Naive thymus-derived CD8-positive, alpha-beta T cell (primary cell): ENCODE measurements at places on chromosomes 12 and 14.

DNA sequence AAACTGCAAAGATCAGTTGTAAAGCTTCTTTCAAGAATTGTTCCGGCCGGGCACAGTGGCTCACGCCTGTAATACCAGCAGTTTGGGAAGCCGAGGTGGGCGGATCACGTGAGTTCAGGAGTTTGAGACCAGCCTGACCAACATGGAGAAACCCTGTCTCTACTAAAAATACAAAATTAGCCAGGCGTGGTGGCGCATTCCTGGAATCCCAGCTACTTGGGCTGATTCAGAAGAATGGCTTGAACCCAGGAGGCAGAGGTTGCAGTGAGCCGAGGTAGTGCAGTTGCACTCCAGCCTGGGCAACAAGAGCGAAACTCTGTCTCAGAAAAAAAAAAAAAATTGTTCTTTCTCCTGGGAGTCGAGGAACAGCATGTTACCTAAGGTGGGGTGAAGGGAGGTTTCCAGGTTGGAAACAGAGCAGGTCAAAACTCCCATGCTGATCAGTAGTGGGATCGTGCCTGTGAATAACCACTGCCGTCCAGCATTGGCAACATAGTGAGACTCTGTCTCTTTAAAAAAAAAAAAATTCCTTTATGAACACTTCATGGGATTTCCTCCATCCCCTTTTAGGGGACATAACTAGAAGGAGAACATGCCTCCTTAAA is 13.9 kb downstream of the FBXO34 start:
- no peak for DNase-seq
- no peak overlapping the region for H3K4me3 ChIP-seq
- H3K36me3 ChIP-seq, result no peaks in the 10 kb centered on the region
- H3K4me1 ChIP-seq, result peaks cover 56% of the 10 kb centered on the region

DNA sequence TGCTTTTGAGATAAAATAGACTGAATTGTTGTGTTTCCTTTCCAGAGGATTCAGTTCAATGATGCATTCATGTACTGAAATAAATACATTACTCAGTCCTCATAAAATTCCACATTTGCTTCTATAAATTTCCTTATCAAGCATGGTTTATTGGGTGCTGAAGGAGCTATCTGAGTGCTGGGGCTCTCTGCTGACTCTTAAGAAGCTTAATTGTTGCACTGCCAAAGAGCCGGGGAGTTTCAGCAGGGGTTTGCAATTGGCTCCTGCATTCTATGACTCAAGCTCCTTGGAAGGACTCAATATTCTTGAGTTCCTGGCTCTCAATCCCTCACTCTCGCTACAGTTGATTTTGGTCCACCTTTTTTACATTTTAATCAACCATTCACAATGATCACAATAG is 69.8 kb upstream of the PYGL start:
- H3K4me3 ChIP-seq, result no peak overlapping the region
- no peaks in the 10 kb centered on the region for H3K36me3 ChIP-seq
- H3K27me3 ChIP-seq, result no peaks in the 10 kb centered on the region
- no peak for DNase-seq

DNA sequence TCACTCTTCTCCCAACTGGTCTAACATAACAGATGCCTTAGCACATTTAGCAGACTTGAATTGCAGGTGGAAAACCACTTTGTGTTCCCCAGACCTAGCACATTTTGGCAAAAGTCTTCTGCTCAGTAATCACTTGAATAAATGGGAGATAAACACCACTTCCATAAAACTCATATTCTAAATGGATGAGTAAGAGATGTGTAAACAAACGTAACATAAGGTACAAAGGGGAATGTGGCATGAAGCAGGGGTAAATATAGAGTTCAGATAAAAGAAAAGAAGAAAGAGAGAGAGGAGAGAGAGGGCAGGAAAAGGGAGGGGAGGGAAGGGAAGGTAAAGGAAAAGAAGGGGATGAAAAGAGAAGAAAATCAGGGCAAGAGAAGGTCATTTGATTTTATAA is 17.0 kb upstream of the KERA start:
- no peaks in the 10 kb centered on the region for H3K4me1 ChIP-seq
- no peak overlapping the region for H3K27ac ChIP-seq
- H3K4me3 ChIP-seq, result no peak overlapping the region
- no peaks in the 10 kb centered on the region for H3K36me3 ChIP-seq
- H3K27me3 ChIP-seq, result no peaks in the 10 kb centered on the region

DNA sequence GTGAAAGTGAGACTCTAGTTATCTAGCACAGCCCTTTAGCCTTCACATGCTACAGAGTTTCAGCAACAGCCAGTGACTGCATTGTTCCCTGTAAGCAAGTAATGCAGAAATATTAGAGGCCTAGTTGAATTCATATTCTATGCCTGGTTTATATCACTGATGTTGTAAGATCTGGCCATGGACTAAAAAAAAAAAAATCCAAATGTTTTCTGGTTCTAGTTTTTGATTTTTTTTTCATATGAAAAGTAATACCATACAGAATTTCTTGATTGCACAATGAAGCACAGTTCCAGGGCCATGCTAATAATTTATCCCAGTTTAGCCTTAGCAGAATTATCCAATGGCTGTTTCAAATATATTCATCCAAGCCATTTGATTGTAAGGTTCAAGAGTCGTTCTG is 341.5 kb upstream of the DDHD1 start:
- no peak overlapping the region for H3K4me3 ChIP-seq
- no peaks in the 10 kb centered on the region for H3K36me3 ChIP-seq
- peaks cover 2% of the 10 kb centered on the region for H3K27me3 ChIP-seq
- DNase-seq, result no peak
- H3K27ac ChIP-seq, result no peak overlapping the region
- H3K4me1 ChIP-seq, result no peaks in the 10 kb centered on the region

GRCh38 chr12:31324845-31325523 is 966 bp downstream of the SINHCAF start:
- H3K4me3 ChIP-seq, result peak overlapping the region; percentile 98
- peak overlapping the region; percentile 98 for H3K27ac ChIP-seq
- peak; percentile 59 for DNase-seq
- no peaks in the 10 kb centered on the region for H3K27me3 ChIP-seq

- H3K36me3 ChIP-seq, result peaks cover 3% of the 10 kb centered on the region
- peaks cover 7% of the 10 kb centered on the region for H3K4me1 ChIP-seq
- peak; percentile 10 for DNase-seq
- no peak overlapping the region for H3K27ac ChIP-seq
These were observed 891 bp downstream of the PLEKHA5 start for GRCh38 chr12:19130224-19131024.

DNA sequence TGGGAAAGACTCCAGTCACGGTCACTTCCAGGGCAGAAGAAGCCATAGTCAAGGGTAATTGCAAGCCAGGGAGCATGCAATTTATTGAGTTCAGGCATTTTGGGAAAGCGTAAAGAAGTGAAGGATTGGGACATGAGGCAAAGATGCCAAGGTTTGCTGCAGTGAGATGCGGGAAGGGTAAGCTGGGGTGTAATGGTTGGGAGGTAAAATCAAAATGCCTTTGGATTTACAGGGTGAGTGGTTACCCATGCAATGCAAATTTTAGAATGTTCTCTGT is 167.5 kb downstream of the BRMS1L start:
- no peak overlapping the region for H3K4me3 ChIP-seq
- H3K27me3 ChIP-seq, result peaks cover 1% of the 10 kb centered on the region
- no peaks in the 10 kb centered on the region for H3K4me1 ChIP-seq
- no peak overlapping the region for H3K27ac ChIP-seq
- no peak for DNase-seq
- H3K36me3 ChIP-seq, result no peaks in the 10 kb centered on the region

GRCh38 chr14:104688505-104689108 is 811 bp upstream of the INF2 start:
- H3K36me3 ChIP-seq, result no peaks in the 10 kb centered on the region
- H3K27ac ChIP-seq, result peak overlapping the region; percentile 76
- H3K27me3 ChIP-seq, result no peaks in the 10 kb centered on the region
- H3K4me3 ChIP-seq, result peak overlapping the region; percentile 88
- H3K4me1 ChIP-seq, result peaks cover 19% of the 10 kb centered on the region

- H3K27me3 ChIP-seq, result no peaks in the 10 kb centered on the region
- no peaks in the 10 kb centered on the region for H3K4me1 ChIP-seq
- H3K4me3 ChIP-seq, result no peak overlapping the region
- no peak for DNase-seq
These were observed 296.1 kb downstream of the TMEM132D start for GRCh38 chr12:129607756-129608155.

DNA sequence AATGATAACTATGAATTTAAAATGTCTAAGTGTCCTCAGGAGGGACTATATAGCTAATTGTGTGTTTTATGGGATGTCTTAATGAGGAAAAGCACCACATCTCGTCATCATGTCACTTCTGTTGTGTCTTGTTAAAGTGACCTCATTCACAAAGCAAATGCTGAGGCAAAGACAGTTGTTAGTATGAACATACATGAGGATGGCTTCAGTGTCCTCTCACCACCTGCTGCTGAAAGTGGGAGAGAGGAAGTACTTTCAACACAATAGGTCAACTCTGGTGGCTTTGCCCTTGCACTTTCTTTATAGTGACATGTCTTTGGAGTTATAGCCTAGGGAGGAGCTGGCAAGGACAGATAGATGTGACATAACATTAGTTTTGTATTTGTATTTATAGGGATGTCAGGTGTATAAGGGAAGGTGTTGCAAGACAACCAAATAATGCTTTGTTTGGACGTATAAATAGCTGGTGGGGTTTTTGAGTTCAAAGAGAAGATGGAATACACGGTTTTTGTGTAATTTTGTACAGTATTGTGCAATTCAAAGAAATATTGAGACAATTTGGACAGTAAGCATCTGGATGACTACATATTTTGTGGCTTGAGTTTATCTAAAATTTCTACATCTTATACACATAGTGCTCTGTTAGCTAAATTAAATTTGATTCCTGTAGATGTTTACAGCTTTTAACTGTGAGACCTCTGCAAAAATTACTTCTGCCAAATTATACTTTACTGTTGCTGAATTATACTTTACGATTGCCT is 131.7 kb upstream of the ATP2B1 start:
- H3K36me3 ChIP-seq, result no peaks in the 10 kb centered on the region
- H3K4me1 ChIP-seq, result peaks cover 9% of the 10 kb centered on the region
- no peak overlapping the region for H3K27ac ChIP-seq

- no peak overlapping the region for H3K4me3 ChIP-seq
- no peak for DNase-seq
These were observed 142.3 kb upstream of the TMCC3 start for GRCh38 chr12:94792693-94793092.
